Choroid plexus epithelial cell (primary cell): ENCODE measurements at places on chromosomes 1 and 21.

DNA sequence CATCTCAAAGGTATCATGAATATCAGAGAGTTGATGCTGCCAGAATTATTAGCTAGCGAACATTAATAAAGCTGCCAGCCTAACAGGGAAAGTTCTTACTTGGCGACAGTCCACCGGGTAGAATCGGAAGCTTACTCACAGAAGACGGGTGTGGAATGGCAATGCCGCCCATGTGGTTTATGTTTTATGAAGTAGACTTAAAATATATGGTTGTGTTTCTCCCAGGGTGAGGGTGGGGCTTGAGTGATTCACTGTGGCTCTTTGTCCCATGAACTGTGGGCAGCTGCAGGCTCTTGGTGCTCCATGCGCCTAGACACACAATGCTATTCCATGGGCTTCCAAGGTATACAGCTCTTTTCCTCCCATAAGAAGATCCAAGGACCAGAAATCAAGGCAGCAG, 162.7 kb downstream of the PIGK start:
- DNase-seq: no peak

DNA sequence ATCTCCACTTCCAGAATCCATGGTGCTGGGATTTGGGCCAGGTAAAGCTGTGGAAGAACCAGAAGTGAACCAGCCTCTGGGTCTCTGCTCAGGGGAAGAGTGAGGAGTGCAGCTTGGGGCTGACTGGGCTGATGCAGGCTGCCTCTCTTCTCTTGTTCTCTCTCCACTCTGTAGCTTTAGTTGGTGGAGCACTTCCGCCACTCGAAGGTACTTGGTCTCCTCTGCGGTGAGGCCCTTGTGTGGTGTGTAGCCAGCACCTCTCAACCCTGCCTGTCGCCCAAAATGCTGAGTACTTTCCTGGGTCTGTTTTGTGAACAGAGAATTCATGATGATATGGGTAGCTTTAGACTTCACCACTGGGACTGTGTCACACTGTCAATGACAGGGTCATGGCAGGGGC, 63.2 kb downstream of the URB2 start:
- DNase-seq: no peak

DNA sequence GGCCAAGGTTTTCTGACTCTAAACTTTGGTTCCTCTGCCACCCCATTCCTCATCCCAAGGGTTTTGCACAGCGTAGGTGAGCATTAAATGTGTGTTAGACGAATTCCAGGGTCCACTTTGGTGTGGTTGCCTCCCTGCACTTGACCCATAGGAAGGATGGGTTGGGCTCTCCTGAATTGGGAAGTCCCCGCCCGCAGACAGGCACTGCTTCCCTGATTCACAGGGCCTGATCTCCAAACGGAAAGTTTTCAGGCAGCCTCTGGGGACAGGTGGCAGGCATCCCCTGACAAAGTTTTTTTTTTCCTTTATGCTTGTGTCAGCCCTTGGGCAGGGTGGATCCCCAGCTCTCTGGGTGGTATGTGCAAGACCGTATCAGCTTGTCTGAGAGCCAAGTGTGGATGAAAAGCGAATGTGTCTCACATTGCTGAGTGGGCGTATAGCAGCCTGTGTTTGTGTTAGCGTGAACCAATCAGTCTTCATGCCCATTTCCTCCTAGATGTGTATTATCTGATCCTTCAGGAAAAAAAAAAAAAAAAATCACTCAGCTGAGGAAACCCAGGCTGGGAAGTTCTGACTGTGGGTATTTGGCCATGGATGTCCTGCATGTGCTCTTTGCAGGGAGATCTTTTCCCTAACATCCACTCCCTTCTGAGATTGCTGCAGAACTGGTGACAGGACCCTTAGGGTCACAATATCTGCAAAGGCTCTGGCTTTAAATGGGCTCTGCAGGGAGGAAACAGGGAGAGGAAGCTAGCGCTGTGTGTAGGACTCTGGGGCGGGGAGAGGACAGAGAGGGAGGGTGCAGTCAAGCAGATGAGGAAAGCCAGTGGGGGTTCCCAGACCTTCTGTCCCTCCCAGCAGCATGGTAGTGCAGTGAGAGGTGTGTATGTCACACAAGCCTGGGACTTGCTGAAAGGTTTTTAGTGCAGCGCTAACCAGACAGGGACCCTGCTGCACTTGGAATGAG, 42.2 kb upstream of the TRABD2B start:
- peak; percentile 81 for DNase-seq

DNA sequence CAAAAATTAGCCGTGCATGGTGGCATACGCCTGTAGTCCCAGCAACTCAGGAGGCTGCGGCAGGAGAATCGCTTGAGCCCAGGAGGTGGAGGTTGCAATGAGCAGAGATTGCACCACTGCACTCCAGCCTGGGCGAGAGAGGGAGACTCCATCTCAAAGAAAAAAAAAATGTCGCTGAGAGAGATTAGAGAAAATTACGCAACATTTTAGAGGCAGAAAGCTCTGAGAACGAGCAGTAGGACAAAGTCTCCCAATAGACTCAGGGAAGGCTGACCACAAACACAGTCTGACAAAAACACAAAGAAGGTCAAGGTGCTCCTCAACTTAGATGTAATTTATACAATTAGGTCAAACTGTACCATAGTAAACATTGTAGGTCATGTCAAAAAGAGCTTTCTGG, 367.6 kb upstream of the ZRANB2 start:
- DNase-seq: no peak

DNA sequence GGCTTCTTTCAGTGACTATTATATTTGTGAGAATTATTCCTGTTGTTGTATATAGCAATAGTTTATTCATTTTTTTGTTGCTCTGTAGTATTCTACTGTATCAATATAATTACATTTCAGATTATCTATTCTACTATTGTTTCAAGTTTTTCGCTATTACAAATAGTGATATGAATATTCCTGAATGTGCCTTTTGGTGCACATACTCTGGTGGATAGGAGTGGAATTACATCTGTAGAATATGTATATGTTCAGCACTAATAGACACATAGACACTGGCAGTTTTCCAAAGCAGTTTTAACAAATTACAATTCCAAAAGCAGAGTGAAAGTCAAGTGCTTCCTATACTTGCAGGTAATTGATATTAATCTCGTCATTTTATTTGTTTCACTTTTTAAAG, 696.2 kb upstream of the PRMT6 start:
- DNase-seq: peak; percentile 1

- DNase-seq: no peak
Measured at GRCh38 chr1:58866578-58866977, 82.7 kb upstream of the JUN start.

DNA sequence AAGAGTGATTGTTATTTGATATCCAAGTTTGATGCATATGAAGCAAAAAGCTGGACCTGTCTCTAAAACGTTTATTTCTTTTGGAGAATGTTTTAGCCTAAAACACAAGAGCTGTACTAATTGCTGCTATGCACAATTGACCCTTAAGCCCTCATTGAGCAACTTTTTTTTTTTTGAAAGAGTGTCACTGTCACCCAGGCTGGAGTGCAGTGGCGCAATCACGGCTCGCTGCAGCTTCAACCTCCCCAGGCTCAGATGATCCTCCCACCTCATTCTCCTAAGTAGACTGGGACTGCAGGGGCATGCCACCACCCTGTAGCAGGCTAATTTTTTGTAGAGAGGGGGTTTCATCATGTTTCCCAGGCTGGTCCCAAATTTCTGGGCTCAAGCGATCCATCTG, 129.1 kb downstream of the PIK3R3 start:
- no peak for DNase-seq

DNA sequence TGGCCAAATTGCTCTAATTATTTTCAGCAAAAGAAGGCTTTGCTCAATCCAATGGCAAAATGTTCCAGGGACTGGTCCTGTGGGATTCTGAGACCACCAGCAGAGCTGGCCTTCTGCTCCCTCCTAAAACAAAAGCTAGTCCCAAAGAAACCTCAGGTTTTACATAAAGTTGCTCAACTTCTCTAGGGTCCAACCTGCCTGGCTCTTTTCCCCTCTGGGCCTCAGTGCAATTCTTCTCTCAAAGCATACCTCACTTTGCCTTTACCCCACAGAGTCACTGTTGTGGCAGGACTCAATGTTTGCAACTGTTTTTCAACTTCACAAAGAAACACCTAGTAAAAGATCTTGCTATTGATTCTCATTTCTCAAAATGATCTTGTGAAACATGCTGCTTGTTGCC, 39.8 kb downstream of the TBX15 start:
- peak; percentile 37 for DNase-seq

DNA sequence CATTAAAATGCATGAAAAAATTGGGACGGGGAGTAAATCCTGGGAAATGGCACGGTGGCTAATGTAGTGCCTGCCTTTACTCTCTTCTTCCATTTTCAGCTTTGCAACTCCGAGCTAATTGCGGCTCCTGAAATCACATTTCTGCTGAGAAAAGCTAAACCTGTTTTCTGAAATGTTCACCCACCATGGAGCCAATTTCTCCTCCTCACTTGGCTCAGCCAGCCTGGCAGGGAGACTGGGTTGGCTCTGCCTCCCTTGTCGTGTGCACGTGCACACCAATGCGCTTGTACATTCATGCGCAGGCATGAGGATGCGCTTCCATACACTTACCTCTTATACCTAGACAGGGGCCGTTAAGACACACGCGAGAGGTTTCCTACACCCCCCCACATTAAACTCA, 165.4 kb downstream of the PLXNA2 start:
- DNase-seq: no peak

DNA sequence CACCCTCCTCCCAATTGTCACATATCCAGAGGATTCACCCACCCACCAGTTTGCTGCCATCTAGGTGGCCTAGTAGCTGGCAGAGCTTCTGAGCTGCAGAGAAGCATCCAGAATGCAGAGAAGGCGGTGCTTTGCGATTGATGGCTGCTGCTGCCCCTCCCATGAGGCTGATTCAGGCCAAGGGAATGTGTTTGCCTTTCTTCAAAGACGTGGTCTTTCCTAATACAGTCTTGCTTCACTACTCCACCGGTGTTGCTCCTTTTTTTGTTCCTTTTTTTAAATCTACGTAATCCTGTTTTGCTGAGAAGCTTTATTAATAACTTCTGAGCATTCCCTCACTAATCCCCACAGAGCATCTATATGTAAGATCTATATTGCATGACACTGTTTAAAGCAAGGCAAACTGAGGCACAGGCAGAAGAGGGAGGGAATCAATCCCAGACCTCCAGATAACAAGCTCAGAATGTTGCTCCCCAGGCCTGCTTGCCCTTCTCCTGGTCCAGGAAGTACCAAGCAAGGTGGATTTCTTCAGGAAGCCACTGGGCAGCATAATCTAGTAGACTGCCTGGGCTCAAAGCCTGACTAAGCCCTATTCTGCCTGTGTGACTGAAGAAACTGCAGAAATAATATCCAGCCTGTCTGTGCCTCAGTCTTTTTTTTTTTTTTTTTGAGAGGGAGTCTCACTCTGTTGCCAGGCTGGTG, 275.5 kb upstream of the FMN2 start:
- DNase-seq: peak; percentile 23

- DNase-seq: peak; percentile 16
Measured at GRCh38 chr1:205812271-205812877, 624 bp downstream of the SLC41A1 start.

GRCh38 chr1:47340227-47340626, 6.6 kb downstream of the CMPK1 start:
- DNase-seq: no peak

- DNase-seq: no peak
Measured at GRCh38 chr1:9691691-9692090, 40.2 kb downstream of the PIK3CD start.

- DNase-seq: no peak
Measured at GRCh38 chr21:35197191-35197590, 148.1 kb upstream of the RUNX1 start.

DNA sequence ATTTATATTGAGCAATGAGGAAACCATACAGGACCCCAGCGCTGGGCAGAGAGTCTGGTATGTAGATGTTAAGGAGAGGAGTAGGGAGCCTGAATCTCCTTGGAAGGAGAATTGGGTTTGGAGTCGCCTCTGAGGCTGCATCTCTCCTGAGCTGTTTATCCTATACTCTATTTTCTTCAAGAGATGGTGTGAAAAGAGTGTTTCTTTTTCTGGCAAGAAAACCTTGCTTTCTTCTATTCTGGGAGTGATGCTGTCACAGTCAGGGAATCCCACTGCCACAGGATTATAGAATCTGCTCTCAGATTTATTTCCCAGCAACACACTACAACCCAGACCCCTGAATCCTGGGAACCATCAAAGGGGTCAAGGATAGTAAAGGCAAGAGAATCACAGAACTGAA, 3.3 kb downstream of the LURAP1 start:
- no peak for DNase-seq

- DNase-seq: no peak
Measured at GRCh38 chr1:26317612-26318337, at the start of gene CD52. Gene CD52 (plus strand): TSS chr1:26317958. CDS start chr1:26318018, 60 bp downstream.

DNA sequence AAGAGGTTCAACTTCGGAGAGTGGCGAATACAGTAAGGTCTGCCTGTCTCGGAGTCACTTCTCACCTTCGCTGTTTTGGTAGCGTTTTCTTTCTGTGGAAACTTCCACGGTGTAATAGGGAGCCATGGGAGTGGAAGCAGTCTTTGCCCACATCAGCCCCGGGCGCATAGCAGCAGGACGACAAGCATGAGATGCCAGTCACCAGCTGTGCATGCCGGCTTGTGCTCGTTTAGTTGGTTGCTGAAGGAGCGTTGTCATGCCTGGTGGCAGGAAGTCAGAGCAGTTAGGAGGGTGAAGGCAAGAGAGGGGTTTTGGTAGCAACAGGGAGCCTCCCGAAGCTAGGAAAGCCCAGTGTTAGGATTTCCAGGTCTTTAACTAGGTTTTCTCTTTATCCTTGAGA, 58.8 kb downstream of the MRPS6 start:
- DNase-seq: no peak

DNA sequence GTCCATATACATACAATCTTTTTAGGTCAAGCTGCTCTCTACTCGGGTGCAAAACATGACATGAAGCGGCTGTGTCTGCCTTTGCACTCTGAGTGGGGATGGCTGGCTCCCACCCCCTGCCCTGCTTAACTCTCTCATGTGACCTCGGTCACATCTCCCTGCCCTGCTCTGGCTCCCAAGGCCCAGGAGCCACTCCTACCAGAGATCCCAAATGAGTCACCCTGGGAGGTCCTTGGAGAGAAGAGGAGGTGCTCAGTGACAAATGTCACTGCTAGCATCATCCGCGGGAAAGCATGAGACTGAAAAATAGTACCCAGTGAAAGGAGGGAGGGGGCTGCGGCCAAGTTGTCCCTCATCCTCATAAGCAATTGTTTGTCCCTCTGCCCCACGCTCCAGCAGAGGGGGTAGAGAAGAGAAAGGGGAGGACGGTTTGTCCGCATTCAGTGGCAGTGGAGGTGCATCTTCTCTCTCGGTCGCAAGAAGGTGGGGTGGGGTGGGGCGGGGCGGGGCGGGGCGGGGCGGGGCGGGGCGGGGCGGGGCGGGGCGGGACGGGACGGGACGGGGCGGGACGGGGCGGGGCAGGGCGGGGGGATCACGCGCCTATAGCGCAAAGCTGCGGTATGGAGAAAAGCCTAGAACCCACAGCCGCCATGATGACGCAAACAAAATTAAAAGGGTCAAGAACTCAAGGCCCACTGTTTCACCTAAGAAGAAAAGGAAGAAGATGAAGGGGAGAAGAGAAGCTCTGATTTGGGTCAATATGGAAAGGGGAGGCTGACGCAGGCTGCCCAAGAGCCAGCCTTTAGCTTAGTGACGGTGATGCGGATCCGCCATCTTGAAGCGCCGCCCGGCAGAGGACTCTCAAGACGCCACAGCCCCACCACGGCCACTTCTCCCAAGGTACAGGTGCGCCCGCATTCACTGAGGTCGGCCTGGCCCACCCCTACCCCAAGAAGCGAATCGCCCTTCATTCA, 66.2 kb downstream of the CD46 start:
- no peak for DNase-seq

- no peak for DNase-seq
Measured at GRCh38 chr1:70195342-70195741, 10.0 kb downstream of the LRRC40 start.
